ENCODE measurements at places on chromosomes 13 and 19. TPM values are rescaled to one million over a fixed set of nuclear protein-coding genes. Genes with fewer than 3 reads are reported as not detected.

KCNC3 gene
- 6.9 TPM for total RNA-seq

ATP12A gene
- 0.30 TPM for total RNA-seq

TBXA2R gene
- 2.3 TPM for total RNA-seq

GRCh38 chr19:19319732-19320360 lies 463 bp downstream of the SUGP1 start:
- peak overlapping the region; percentile 97 for H3K4me3 ChIP-seq
- H3K27me3 ChIP-seq, result no peaks in the 10 kb centered on the region
- DNase-seq, result no peak
- H3K36me3 ChIP-seq, result peaks cover 14% of the 10 kb centered on the region
- peak overlapping the region; percentile 92 for H3K27ac ChIP-seq
- peaks cover 22% of the 10 kb centered on the region for H3K4me1 ChIP-seq

GRCh38 chr13:37123337-37123736 lies 17.9 kb upstream of the CSNK1A1L start:
- no peaks in the 10 kb centered on the region for H3K4me1 ChIP-seq
- H3K36me3 ChIP-seq, result no peaks in the 10 kb centered on the region
- no peak overlapping the region for H3K27ac ChIP-seq
- no peak overlapping the region for H3K4me3 ChIP-seq
- 0 out of 2 replicates have a peak, but pooled peaks cover 3% of the 10 kb centered on the region for H3K27me3 ChIP-seq
- DNase-seq, result no peak

DNA sequence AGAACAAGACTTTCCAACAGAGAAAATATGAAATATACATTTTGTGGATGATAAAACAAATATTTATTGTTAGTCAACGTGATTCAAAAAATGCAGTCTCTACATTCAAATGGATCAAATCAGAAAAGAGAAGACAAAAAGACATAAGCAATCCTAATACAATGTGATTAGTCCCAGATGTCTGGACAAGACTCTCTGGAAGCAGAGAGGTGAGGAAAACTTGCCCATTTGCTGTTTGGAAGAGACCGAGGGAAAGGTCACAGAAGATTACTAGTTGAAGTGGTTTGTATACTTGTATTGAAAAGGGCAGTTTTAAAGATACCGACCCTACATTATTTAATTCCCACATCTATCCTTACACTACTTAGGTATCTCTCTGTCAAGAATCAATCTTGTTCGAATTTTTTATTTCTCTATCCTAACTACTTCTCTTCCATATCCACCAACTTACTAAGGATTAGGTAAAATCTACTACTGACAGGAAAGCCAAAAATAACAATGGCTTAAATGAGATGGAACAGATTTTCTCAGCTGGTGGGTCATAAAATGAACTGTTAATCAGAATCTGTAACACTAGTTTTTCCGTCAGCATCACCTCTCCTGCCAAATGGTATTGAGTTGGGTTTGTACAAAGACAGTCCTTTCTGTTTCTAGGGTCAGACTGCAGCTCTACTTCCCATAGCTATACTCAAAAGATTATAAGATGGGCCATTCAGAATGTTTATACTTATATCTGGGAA lies 497.1 kb downstream of the DCT start:
- no peaks in the 10 kb centered on the region for H3K27me3 ChIP-seq
- no peaks in the 10 kb centered on the region for H3K36me3 ChIP-seq
- H3K27ac ChIP-seq, result no peak overlapping the region
- no peak for DNase-seq
- H3K4me1 ChIP-seq, result no peaks in the 10 kb centered on the region

DNA sequence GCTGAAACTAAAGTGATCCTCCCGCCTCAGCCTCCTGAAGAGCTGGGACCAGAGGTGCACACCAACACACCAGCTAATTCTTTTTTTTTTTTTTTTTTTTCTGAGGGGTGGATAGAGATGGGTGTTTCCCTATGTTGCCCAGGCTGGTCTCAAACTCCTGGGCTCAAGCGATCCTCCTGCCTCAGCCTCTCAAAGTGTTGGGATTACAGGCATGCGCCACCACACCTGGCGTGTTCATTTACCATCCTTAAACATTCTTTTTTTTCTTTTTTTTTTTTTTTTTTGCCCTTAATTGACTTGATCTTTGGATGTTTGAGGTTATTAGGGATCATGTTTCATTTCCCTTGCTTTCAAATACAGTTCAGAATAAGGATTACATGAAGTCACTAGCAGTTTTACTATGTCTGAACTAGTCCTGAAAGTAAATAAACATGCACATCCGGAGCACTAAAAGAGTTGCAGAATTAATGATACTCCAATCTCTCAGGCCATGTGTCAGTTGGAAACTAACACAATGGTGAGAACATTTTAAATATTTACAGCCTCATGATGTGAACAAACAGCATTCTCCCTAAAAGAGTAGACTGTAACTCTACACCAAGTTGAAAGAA lies 10.2 kb downstream of the UTP14C start:
- no peak overlapping the region for H3K4me3 ChIP-seq
- H3K27ac ChIP-seq, result no peak overlapping the region
- DNase-seq, result no peak
- no peaks in the 10 kb centered on the region for H3K4me1 ChIP-seq
- no peaks in the 10 kb centered on the region for H3K36me3 ChIP-seq

DNA sequence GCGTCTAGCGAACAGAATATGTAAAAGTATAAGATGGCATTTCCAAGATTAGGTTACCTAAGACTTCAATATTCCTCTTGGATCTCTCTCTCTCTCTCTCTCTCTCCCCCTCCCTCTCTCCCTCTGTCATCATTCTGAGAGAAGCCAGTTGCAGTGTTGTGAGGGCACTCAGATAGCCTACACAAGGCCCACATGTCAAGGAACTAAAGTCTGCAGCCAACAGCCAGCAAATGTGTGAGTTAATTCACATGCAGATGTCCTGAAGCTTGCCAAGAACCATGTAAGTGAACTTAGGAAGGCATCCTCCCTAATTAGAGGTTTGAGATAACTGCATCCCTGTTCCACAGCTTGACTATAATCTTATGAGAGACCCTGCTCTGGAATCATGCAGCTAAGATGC lies 822.9 kb upstream of the PRR20A start:
- no peaks in the 10 kb centered on the region for H3K27me3 ChIP-seq
- H3K27ac ChIP-seq, result no peak overlapping the region
- DNase-seq, result no peak
- no peaks in the 10 kb centered on the region for H3K4me1 ChIP-seq

DNA sequence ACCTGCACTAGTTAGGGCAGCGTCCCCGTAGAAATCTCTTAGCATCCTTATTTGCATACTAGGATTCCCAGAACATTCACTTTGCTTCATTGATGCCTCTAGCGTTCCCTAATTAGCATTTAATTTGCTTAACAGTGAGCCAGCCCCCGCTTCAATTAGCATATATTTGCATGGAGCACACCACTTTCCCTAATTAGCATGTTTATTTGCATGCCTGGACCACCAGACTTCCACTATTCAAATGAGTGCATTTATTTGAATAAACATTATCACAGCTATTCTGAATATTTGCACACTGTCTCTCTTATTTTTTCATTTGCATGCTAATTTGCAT lies 69.6 kb downstream of the RYR1 start:
- H3K27me3 ChIP-seq, result no peaks in the 10 kb centered on the region
- H3K4me3 ChIP-seq, result no peak overlapping the region
- H3K4me1 ChIP-seq, result peaks cover 9% of the 10 kb centered on the region
- DNase-seq, result no peak
- no peak overlapping the region for H3K27ac ChIP-seq
- no peaks in the 10 kb centered on the region for H3K36me3 ChIP-seq

- H3K4me3 ChIP-seq, result no peak overlapping the region
- no peak overlapping the region for H3K27ac ChIP-seq
- no peaks in the 10 kb centered on the region for H3K36me3 ChIP-seq
- no peaks in the 10 kb centered on the region for H3K27me3 ChIP-seq
Measured at GRCh38 chr13:66805657-66806056, 424.5 kb downstream of the PCDH9 start.

GRCh38 chr19:44810234-44811121 lies 1.6 kb downstream of the BCAM start:
- DNase-seq, result no peak
- H3K27me3 ChIP-seq, result no peaks in the 10 kb centered on the region
- H3K4me1 ChIP-seq, result peaks cover 34% of the 10 kb centered on the region
- H3K27ac ChIP-seq, result peak overlapping the region; percentile 35
